ENCODE measurements at places on chromosomes 11 and 22. TPM values are rescaled to one million over a fixed set of nuclear protein-coding genes. Genes with fewer than 3 reads are reported as not detected.

The TSKU gene
- 25.3 TPM for total RNA-seq

The HTR3A gene
- total RNA-seq, result not detected

The SYCE3 gene
- not detected for total RNA-seq

DNA sequence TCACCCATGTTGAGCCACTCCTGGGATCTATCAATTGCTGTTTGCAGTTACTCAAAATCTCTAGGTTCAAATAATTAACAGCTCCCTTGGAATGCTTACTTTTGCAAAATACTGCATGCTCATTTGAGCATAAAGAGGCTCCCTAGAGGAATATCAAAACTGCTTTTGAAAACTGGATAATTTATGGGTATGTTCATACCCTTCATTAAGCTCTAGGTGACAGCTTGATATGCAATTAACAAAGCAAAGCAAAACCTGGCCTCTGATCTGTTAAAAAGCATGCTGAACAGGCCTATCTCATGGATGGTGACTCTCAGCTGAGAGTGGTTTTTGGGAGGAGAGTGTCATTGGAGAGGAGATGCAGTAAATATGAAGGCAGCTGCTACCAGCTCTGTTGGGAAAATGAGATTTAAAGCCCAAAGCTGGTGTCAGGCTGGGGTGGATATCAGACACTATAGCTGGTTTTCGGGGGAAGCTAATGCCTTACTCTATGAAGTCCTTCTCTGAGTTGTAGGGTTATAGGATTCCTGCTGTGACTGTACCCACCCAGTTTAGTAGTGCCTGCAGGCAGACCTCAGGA lies 110.9 kb downstream of the RASSF10 start:
- no peak for DNase-seq

DNA sequence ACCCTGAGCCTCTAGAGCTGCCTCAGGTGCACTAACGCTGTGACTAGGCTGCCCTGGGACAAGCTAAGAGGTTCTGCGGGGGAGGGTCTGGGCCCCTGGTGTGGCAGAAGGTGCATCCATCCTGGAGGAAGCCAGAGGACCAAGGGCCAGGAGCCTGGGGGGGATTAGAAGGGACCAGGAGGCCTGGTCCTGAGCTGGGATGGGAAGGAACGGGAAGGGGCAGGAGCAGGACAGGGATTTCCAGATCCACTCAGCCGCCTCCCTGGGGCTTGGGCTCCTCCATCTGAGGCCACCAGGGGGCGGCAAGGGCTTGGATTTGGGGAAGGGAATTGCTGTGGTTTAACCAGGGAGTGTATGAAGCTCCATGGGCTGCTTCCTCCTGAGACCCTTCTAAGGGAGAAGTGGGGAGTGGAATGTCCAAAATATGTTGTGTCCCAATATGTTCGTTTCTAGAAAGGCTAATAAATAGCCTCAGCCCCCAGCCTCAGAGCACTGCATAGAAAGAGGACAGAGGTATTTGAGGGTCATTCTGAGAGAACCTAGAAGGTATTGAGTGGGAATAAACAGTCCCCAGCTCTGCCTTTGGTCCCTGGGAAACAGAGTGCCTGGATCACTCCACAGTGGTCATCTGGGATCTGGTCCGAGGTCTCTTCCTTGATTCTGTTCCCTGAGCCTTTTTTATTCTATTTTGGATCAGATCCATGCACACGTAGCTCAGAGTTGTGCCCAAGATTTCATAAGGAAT lies 17.4 kb upstream of the PRAME start:
- DNase-seq, result peak; percentile 75

DNA sequence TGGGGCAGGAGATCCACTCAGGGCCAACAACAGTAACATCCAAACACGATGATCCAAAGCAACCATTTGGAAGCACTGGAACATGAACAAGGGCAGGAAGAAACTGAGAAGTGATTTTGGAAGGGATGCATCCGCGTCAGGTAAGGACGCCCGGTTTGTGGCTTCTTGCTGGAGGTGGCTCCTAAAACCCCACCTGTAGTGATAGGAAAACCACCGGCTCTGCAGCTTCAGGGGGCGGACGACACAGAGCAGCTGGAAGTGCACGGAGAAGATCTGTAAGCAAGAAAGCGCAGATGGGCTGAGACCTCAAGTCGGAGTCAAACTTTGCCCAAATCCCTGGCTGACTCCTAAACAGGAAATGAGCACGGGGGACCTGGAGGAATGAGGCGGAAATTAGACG lies 1066.1 kb downstream of the BRD1 start:
- DNase-seq, result no peak

DNA sequence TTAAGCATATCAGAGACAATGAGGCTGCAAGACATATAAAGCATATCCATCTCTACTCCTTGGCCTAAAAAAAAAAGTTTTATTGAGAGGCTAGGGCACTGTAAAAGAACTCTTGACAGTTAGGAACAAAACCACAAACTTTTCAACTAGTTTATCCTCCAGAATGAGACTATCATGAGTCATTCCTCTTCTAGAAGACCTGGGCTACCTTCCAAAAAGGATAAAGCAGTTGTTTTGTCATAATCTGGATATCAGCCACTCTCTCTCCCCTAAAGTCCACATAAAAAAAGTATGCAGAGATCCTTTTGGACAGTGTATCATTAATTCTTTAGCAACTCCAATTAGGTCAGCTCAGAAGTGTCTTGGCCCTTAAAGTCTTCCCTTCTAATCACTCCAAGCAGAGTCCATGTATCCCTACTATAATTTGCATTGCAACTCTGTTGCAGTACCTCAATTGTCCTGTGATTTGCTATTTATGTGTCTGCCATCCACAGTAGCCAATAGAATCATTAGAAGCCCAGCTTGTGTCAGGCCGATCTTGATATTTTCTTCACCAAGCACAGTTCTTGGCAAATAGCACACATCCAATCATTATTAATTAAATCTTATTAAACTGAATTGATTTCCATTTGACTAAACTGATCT lies 10.4 kb downstream of the OR51T1 start:
- DNase-seq, result peak; percentile 12

GRCh38 chr11:44611088-44611487 lies 45.6 kb downstream of the CD82 start:
- DNase-seq, result no peak

DNA sequence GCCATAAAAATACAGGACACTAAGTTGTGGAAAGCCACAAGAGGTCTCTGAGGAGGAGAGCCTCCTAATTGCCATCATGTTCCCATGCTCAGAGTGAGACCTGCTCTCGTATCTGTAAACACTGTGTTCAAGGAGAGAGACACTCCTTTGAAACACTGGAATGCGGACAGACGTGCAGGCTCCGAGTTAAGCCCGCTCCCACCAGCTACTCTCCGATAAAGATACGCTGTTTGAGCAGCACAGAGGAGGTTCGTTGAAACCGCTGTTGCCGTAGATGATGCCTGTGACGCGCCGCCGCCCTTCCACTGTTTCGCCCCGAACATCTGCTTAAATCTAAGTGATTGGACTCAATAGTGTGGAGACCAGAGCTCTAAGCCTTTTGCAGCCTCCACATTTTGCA lies 25.1 kb downstream of the NUP50 start:
- no peak for DNase-seq

The RFPL2 gene
- not detected for total RNA-seq

GRCh38 chr22:42985531-42985905 lies 29.4 kb downstream of the PACSIN2 start:
- no peak for DNase-seq

The HOATZ gene
- total RNA-seq, result 0.58 TPM

GRCh38 chr11:47850337-47850736 lies 2.2 kb upstream of the NUP160 start:
- no peak for DNase-seq

DNA sequence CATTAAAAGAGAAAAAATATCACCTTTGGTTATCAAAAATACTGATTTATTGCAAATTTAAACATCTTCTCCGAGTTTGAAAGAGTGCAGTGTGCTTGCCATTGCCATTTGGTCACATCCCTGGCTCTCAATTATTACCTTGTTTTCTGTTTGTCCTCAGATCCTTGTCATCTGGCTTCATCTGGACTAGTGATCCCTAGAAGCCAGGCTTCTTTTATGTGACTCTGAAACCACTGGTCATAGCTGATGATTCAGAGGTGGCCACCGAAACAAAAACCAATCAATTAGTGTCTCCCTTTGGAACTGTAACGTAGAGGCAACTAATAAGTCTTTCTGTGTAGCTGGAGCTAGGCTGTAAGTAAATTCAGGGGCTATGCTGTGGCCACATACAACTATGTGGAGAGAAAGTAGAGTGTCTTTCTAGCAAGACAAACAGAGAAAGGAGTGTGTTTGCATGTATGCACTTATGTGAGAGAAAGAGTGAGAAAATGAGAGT lies 237.9 kb downstream of the LUZP2 start:
- no peak for DNase-seq

GRCh38 chr22:27412866-27413445 lies 388.6 kb downstream of the MN1 start:
- DNase-seq, result no peak

The CRACR2B gene
- total RNA-seq, result 1.1 TPM

- peak; percentile 70 for DNase-seq
Observed at GRCh38 chr11:93895106-93895862, 44.9 kb upstream of the VSTM5 start.

- no peak for DNase-seq
Observed at GRCh38 chr11:77003963-77004362, 30.2 kb upstream of the B3GNT6 start.

DNA sequence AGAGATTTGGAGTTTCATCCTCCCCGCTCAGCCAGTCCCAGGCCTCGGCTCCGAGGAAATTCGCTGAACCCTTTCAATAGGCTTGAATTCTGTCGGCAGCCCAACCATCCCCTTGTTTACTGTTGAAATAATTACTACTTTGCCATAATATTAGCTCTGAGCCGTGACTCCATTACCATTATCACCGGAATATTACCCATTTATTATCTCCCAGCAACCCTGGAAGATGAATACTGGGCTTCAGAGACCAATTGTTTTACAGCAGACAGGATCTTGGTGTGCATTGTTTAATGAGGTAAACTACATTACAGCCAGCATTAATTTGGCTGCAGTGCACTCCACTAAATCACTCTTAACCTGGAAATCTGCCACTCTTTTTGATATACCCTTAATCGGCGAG lies 867.4 kb downstream of the NTM start:
- DNase-seq, result no peak

- no peak for DNase-seq
Observed at GRCh38 chr11:65002706-65003105, 5.9 kb upstream of the BATF2 start.

The C22orf23 gene
- total RNA-seq, result 0.66 TPM

GRCh38 chr11:47906066-47906465 lies 57.9 kb upstream of the NUP160 start:
- no peak for DNase-seq

Data from A673 (cell line).